T-helper 22 cell (primary cell): ENCODE measurements at places on chromosomes 11 and 22.

DNA sequence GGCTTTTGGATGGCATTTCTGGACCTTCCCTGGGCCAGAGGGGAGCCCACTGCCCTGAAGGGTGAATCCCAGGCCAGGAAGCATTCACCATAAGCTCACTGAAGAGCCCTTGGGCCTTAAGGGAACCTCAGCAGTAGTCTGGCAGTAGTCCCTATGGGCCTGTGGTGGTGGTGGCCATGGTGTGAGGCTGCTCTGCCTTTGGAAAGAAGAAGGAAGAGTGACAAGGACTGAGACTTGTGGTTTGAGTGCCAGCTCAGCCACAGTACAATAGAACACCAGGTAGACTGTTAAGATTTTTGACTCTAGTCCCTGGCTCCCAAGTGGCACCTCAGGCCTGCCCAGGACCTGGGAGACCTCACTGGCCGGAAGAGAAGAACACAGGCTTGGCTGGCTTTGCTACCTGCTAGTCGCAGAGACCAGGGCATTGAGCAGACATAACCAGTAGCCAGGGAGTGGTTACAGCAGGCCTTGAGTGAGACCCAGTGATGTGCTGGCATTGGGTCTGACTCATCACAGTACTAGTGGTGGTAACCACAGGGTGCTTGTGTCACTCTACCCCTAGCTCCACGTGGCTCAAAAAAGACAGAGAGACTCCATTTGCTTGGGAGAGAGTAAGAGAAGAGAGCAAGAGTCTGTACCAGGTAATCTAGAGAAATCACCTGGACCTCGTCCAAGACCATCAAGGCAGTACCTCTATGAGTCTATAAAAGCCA lies 259.8 kb upstream of the BLID start:
- no peak for DNase-seq

- no peak for DNase-seq
Measured at GRCh38 chr11:116798368-116798767, 6.7 kb upstream of the APOA5 start.

- no peak for DNase-seq
Measured at GRCh38 chr11:6812390-6813005, 13.0 kb upstream of the OR6A2 start.

GRCh38 chr11:13939961-13940906 lies 22.3 kb upstream of the SPON1 start:
- DNase-seq, result no peak

DNA sequence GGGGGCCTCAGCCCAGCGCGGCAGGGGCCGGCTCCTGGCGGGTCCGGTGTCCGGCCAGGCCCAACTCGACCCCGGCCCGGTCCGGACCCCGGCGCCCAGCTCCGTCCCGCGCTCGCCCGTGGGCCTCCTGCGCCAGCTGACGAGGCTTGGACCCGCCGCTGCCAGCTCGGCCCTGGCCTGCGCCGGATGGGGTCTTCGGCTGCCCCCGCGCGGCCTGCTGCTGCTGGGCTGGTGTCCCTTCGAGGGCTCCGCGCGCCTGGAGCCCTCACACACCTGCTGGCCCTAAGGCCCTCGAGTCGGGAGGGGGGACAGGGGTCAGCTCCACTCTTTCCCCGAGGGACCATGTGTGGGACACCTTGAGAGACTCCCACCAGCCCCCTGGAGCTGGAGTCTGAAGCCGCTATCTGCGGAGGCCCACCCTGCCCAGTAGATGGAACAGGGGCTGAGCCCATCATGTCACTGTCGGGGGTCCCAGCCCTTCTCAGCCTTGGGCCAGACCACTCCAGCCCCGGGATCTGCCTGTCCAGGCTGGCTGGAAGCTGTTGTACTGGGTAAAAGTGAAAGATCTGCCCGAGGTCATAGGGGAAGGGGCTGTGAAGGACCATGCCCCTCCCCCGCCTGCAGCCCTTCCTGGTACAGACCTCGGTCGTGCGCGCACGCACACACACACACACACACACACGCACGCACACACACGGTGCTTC lies 768 bp upstream of the CDKN1C start:
- no peak for DNase-seq

DNA sequence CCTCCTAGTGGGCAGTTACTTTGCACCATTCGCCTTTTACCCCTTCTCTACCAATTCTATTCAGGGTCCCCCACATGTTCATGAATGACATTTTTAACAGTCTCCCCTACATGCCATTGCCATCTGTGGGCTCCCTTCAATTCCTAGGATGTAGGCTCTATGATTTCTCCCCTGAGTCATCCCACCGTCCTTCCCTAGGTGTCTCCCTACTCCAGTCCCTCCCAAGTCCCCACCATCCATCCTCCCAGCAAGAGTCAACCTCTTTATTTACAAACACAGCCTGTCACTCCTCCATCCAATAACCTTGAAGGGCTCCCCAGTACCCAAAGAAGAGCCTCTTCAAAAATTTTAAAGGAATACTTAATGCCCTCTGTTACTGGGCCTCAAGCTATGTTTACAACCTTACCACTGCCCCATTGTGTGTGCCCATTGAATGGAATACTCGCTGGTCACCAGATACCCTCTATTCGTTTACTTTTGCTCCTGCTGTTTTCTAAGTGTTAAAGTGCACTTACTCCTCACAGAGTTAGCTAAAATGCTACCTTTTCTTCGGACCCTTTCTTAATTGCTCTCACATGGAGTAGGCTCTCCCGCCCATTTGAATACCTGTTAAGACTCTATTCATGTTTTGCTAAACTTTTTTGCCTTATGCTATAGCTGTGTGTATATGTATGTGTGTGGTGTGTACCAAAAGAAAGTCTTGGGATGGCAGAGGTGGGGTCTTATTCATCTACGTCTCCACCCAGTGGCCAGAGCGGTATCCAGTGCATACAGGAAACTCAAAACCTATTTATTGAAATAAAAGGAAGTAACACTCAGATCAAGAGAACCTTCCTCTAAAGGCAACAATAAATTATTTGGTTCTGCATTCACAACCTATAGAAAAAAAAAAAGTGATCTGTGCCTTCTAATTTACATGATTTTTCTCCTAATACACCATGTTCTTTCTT lies 235.8 kb upstream of the CCDC90B start:
- no peak for DNase-seq

GRCh38 chr11:79600711-79601110 lies 159.9 kb upstream of the TENM4 start:
- DNase-seq, result no peak

DNA sequence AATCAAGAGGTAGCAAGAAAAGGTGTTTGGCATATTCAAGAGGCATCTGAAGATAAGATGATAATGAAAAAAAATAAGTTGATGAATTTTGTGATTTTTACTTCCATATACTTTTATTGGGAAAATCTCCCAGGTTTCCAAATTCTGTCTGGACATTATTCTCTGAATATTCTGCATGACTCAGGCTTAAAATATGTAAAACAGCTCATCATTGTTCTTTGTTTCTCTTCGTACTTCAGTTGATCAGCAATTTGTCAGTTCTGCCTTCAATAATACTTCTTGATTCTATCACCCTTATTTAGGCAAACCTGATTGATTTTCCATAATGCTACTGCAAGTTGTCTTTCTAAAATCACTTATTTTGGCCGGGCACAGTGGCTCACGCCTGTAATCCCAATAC lies 30.2 kb downstream of the GTF2H1 start:
- DNase-seq, result no peak

DNA sequence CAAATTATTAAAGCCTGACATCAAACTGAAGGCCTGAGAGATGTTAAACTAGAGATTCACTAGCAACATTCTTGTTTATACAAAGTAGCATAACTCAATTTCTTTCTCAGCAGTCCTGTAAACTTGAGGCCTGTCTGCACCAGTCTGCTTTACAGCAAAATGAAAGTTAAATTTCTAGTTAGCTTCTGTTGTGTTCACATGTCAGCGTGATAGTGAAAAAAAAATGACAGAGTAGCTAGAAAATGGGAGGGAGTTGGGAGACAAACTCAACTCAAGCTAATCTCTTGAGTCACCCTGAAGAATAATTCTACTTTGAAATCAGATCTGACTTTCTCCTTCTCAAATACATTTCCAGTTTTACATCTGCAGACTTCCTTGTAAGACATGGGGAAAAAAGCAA lies 6.5 kb downstream of the RBFOX2 start:
- no peak for DNase-seq

GRCh38 chr11:119566319-119566718 lies 143.3 kb upstream of the THY1 start:
- DNase-seq, result no peak

DNA sequence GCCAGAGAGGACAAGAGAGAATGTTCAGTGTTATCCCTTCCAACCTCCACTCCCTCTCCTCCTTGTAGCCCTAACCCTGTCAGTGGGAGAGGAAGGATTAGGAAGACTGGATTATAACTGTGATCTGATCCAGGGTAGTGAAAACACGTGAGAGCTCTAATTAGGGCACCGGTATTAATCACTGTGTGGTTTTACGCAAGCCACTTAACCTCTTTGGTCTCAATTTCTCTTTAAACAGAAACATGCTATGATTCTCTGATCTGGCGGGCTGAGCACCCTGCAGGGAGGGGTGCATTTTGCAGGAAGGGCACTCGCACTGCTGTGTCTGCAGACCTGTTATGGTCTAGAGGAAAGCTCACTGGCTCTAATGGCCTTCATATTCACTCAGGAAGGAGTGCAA lies 11.5 kb downstream of the RPL27A start:
- no peak for DNase-seq

GRCh38 chr22:49269928-49270327 lies 557.7 kb downstream of the BRD1 start:
- no peak for DNase-seq

GRCh38 chr11:19727246-19727645 lies 14.6 kb downstream of the NAV2 start:
- no peak for DNase-seq

GRCh38 chr22:17945888-17946648 lies 78.3 kb downstream of the MICAL3 start:
- no peak for DNase-seq

- no peak for DNase-seq
Measured at GRCh38 chr22:27492566-27493201, 308.9 kb downstream of the MN1 start.

GRCh38 chr11:95485115-95485900 lies 254.3 kb upstream of the SESN3 start:
- DNase-seq, result no peak

- DNase-seq, result no peak
Measured at GRCh38 chr11:66317322-66317722, 478 bp upstream of the CD248 start.

DNA sequence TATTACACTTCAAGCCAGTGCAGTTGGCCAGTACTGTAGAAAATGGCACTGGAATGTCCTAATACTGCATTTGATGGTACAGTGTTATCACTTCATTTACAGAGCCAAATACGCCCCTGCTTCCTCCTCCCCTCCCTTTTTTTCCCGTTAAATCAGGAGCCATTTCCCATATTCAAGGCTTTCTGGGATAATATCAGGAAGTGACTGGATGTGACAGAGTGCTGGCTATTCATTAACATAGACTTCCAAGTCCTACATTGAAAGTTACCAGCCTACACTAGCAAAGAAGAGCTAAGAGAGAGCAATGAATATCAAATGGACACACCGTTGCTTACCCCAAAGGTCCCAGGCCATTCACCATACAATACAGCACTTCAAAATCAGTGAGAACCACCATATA lies 32.1 kb upstream of the ABCC8 start:
- DNase-seq, result no peak

DNA sequence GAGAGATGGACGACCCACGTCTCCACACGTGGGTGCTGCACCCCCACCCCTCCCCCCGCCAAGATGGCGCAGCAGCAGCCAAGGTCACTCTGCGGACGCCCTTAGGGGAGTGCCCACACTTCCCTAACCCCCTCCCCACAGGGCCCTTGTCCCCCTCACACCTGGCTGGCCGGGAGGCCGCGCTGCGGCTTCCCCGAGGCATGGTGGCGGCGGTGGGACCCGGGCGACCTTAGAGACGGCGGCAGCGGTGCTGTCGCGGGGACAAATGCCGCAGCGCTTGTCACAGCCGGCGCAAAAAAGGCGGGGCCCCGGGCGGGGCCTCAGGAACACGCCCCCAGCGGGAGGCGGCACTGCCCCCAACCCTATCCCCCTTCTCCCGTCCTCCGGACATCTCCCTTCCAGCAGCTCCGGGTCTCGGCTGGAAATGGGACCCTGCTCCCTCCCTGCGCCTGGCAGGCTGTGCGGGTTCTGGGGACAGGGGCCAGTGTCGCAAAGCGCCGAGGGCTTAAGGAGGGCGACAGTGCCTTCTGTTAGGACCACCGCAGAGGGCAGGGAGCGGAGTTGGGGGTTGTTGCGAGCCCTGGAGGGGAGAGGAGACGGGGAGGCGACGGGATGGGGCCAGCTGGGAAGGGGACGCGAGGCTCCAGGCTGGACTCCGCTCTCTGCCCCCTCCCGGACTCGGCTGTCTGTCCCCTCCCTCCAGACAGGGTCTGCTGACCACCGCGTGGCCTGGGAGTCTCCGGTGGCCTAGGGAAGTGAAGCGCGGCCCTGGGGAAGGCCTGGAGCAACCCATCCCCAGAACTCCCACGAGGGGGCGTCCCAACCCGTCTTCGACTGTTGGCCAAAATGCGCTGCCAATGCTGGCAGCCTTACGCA lies at the start of gene CHCHD10:
Gene CHCHD10, minus strand, starts transcription at position 300 of the 876 bp plus-strand sequence. Its CDS starts 98 bp downstream, at position 202.
- DNase-seq, result peak; percentile 52

DNA sequence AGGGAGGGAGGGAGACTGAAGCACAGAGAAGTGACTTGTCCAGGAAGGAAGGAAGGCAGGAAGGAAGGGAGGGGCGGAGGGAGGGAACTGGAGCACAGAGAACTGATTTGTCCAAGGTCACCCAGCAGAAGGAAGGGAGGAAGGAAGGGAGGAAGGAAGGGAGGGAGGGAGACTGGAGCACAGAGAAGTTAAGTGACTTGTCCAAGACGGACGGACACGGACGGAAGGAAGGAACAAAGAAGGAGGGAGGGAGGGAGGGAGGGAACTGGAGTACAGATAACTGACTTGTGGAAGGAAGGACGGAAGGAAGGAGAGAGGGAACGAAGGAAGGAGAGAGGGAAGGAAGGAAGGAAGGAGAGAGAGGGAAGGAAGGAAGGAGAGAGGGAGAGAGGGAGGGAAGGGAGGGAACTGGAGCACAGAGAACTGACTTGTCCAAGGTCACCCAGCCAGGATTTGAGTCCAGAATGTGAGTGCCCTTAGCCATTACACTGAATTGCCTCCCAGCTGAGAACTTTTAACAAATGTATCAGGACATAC lies 1.5 kb downstream of the SLC35F2 start:
- no peak for DNase-seq

DNA sequence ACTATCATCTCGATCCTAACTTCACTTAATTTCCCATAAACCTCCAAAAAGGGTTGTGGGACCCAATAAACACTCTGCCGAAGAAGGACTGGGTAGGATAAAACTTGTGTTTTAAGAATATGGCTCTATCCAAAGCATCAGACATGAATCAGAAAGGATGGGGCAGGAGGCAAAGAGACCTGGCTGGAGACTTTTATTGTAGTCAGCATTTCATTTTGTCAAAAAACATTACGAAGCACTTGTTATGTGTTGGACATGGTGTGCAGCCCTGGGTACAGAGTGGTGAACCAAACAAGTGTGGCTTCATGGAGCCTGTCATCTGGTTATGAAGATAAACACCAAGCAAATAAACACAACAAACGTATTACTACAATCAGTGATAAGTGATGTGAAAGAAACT lies 17.3 kb downstream of the IL10RA start:
- no peak for DNase-seq

- no peak for DNase-seq
Measured at GRCh38 chr11:61691380-61692156, 11.4 kb downstream of the DAGLA start.
